Mucosa of gallbladder (tissue), 1 donor: ENCODE measurements at places on chromosomes 12 and 14. TPM values are rescaled to one million over a fixed set of nuclear protein-coding genes. Genes with fewer than 3 reads are reported as not detected.
A peak's percentile ranks its signal among the peaks of the same experiment; 100 is the strongest.

- DNase-seq = no peak
Measured at GRCh38 chr12:106275458-106275857, 27.1 kb upstream of the TCP11L2 start.

VEZT gene
- total RNA-seq = 57.5 TPM

GRCh38 chr12:131613678-131614077, 97.2 kb upstream of the SFSWAP start:
- DNase-seq = no peak

DNA sequence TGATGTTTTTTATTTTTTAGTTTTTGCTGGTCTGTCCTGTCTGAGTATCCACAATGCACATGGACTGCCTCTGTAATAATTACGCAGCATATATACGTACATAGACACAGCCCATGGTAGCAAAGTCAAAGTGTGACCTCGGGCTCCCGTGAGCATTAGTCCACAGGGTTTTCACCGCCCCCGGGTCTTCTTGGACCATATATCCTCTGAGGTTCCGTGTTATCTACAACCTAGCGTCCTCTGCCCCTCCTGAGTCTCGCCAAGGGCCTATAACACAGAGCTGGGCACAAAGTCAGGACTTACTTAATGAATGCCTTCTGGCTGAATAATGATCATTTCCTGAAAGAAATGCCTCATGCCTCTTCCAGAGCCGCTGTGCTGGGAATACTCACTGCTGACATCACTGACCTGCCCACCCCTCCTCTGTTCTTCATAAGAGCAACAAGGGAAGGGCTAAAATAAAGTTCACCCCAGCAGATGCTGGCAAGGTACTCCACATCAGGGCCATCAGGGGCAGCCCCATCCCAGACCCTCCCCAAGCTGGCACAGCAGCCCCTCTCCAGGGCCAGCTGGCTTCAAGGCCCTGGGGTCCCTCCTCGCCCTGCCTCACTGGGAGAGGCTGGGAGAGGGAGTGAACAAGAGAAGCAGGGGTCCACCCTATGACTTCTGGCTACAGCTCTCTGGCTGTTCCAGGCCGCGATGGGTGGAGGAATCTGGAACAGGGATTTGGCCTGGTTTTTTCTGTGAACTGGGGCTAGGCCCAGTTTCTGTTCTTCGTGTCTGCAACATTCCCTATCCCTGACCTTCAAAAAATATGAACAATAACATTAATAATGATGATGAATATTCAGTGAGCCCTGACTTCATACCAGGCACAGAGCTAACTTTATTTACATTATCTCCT, 7.9 kb downstream of the HDAC7 start:
- no peak for DNase-seq

DNA sequence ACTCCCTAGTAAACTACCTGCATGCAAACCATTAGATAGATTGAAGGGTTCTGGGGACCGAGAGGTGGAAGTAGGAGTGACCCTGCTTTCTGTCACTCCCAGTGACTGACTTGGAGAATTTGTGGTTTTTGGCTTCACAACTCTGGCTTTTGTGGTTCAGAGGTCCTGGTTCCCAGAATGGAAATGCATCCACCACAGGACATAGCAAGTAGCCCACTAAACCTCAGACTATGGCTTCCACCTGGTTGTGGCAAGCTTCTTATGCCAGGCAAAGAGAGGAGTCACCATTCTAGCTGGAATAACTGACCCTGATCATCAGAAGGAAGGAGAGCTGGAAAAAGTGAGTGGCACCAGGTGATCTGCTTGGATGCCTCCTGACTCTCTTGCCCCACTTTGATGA, 162.4 kb upstream of the TMEM260 start:
- no peak for DNase-seq

AHNAK2 gene
- 16.0 TPM for total RNA-seq

- DNase-seq = no peak
Measured at GRCh38 chr12:62817556-62818271, 117.2 kb downstream of the PPM1H start.

CD163 gene
- 92.6 TPM for total RNA-seq

DNA sequence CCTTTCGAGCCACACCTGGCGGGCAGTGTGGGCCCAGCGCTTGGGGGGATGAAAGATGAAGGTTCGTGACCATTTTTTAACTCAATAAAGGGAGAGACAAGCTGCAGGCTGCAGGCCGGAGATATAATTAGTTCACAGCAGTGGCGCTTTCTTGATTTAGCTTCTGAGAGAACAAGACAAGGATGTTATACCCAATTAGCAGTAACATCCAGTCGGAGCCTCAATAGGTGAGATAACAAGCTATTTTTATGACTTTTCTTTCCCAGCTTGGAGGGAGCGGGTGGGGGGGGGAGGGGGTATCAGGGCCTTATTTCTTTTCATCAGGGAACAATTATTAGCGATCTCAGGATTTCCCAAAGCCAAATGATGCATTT, 9.1 kb downstream of the FAM222A start:
- no peak for DNase-seq

INHBC gene
- not detected for total RNA-seq

DNA sequence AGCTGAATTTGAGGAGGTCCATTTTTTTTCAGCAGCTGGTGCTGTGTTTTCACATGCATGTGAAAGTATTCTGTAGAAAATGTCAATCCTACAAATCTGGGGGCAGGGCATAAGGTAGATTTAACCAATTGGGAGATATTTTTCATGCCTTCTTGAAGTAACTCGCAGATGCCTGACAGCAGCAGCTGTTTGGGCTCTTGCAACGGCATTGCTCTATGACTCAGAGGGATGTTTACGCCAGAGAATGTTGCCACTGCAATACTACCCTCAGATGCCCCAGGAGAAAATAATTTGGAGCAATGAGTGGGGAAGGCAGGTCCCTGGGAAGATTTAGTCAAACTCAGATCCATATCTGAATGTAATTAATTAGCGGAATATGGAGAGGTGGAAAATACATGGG, 42.5 kb upstream of the MYBPC1 start:
- peak; percentile 22 for DNase-seq

SMCO2 gene
- not detected for total RNA-seq

DNA sequence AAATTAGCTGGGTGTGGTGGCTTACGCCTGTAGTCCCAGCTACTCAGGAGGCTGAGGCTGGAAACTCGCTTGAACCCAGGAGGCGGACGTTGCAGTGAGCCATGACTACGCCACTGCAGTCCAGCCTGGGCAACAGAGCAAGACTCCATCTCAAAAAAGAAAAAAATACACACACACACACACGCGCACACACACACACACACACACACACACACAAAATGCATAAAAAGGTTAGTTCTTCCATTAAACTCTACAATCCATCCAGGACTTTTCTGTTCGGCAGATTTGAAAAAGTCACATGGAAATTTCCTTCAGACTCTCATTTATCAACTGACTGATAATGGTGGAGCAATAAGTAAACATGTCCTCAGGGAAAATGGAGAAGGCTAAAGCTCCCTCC, 9.2 kb upstream of the VPS33A start:
- DNase-seq = no peak

CEP128 gene
- total RNA-seq = 4.9 TPM

DNA sequence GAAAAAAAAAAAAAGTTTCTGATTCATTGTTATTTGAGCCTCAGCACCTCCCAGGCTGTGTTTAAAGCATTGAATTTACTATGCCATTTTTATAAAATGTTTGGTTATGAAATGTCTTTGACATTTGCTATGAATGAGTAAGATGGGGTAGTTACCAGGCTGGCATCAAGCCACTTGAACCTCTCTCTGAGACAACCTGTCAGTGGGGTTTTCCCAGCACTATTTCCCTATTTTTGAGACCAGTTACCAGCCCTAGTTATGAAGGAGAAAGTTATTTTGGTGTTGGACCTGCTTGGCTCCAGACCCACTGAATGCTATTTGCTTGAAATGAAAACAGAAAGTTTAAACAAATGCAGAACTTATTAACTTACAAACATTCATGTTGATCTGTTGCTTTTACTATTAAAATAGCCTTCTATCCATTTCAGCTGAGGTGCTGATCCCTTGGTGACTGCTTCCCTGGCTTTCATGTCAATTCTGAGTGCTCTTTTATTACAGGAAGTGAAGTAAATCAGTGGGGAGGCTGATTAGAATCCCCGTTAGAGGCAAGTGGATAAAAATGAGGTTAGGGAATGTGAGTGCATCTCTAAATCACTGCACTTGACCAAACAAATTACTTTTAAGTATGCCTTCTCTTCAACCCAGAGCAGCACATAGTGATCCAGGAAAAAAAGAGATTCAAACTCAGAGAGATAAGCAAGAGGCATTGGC, 37.8 kb downstream of the LLPH start:
- no peak for DNase-seq

DNA sequence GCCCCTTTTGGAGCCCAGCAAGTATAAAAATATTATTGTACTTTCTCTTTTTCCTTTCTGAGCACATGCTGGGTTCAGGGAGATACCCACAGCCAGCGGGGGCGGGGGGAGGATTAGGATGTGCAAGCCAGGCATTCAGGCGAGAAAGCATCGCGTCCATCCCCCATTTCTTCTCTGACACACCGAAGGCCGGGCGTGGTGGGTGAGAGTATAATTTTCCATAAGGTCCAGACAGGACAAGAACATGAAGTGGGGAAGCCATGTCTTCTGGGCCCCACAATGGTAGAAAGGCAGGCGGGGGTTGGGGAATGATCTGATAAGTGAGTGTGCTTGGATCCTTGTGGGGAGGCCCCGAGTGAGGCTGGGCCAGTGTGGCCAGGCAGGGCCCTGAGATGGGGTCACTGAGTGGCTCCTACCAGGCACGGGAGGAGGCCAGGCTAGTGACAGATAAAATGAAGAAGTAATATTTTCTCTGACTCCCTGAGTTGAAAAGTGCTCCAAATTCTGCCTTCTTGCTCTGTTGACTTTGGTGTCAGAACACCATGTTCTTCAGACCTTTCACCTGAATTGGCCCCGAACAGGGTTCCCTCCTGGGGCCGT, 10.7 kb upstream of the LRTM2 start:
- DNase-seq = no peak

SERPINA12 gene
- not detected for total RNA-seq

DNA sequence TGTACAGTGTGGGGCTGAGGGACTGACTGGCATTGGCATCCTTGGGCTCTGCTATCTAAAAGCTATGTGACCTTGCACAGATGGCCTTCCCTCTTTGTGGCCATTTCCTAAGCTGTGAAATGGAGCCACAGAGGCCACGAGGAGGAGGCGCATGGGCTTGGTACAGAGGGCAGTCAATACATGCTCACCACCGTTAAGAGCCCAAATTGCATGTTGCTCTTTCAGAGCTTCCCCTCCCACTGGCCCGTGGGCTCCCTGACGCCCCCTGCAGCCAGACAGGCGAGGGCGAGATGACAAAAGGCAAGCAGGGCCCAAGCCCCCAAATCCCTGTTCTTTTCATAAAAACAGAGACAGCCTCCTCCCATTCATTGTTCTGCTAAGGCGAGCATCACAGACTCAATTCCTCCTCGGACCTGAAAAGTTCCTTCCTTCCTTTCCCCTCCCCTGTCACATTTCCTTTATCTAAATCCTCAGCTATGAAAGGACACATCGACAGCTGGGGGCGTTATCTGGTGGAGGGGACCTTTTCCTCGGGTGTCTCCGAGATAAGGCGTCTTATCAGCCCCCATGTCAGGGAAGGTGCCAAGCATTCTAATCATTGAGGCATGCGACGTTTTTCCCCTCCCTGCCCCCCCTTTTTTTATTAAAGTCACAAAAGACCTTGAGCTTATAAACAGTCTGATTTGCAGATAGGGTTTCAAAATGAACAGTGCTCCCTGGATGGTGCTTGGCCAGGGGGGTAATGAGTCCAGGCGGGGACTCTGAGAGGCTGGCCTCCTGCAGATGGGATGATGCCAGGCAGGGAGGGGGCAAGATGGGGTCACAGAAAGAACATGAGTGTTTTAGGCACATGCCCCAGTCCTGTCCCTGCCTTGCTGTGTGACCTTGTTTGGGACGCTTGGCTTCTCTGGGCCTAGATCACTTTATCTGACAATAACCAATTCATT, 26.4 kb downstream of the FAM222A start:
- no peak for DNase-seq

ACSM4 gene
- not detected for total RNA-seq

KLRD1 gene
- 1.8 TPM for total RNA-seq

ASIC1 gene
- 4.1 TPM for total RNA-seq

DNA sequence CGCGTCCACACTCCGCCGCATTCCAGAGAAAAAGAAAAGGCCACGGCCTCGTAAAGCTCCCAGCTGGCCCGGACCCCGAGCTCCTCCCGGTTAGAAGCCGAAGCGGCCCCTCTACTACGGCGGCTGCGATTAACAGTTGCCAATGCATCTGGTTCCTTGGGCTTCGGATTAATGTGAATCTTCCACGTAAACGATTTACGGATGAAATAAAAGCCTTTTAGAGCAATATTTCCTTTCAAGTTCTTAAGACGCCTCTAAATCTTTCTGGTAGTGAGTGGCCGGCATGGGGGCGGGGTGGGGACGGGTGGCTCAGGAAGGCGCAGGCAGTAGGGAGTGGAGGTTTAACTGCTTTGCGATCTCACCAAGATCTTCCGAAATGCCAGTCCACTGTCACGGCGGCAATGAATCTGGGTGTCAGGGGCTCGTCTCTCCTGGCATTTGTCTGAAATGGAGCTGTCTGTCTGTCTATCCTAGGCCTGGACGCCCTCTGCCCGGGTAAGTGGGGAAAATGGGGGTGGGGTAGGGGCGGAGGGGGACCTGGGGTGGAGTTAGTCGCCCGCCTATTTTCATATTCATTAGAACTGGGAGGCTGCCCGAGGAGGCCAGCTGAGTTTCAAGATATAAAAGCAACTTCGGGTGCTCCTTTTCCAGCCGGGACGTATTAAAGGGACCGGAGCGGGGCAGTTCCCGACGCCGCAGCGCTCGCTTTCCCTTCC, 413 bp upstream of the ALX1 start:
- DNase-seq = no peak

DNA sequence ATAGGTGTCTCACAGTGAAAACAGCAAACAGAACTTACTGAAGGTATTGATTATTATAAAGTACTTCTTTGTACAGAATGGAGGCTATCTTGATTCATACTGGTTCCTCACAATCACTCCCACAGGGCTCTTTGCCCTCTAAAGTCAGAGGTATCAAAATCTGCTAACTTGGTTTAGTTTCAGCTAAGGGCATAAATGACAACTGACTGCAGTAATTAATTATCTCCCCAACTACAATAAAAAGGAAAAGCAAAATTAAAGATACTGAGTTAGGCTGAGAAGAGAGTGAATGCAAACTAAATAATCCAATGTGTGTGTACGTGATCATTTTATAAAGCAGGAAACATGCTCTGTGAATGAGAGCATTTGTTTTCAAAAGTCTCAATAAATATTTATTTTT, 338.7 kb downstream of the ACSS3 start:
- no peak for DNase-seq

- DNase-seq = no peak
Measured at GRCh38 chr12:132069336-132069985, 74.7 kb downstream of the DDX51 start.

PAH gene
- 958 TPM for total RNA-seq

GRCh38 chr12:106771425-106771824, 3.1 kb upstream of the RIC8B start:
- no peak for DNase-seq
